ENCODE measurements at places on chromosomes 5 and 9.

GRCh38 chr9:74138182-74138581 lies 359.0 kb upstream of the RORB start:
- DNase-seq = no peak

- no peak for DNase-seq
These were observed 25.9 kb downstream of the BOD1 start for GRCh38 chr5:173590436-173591055.

GRCh38 chr5:101943784-101944183 lies 352.3 kb downstream of the SLCO4C1 start:
- no peak for DNase-seq

- DNase-seq = no peak
These were observed 66.1 kb downstream of the NPR3 start for GRCh38 chr5:32777222-32777621.

DNA sequence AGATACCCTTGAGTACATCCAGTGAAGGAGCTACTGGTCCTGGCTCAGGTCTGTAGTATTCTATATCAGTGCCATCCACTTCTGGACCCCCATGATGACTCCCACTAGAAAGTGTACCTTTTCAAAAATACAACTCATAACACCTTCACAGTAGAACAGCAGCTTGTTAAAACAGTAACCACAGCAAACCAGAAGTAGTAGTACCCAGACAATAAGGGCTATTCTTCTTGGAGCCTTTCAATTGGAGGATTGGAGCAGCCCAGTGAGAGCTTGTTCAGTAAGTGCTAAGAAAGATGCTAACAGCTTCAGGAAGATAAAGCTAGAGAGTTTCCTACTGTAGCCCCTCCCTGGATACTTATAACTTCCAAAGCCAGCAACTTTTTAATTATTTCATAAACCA lies 10.1 kb downstream of the ARL14EPL start:
- DNase-seq = no peak

DNA sequence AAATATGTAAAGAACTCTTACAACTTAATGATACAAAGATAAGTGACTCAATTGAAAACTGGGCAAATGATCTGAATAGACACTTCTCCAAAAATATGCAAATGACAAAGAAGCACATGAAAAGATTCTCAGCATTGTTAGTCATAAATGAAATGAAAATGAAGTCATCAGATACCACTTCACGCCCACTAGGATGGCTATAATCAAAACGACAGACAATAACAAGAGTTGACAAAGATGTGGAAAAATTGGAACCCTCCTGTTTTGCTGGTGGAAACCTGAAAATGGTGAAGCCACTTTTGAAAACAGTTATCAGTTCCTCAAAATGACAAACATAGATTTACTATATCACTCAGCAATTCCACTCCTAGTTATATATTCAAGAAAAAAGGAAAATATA lies 7.9 kb upstream of the SYK start:
- no peak for DNase-seq

DNA sequence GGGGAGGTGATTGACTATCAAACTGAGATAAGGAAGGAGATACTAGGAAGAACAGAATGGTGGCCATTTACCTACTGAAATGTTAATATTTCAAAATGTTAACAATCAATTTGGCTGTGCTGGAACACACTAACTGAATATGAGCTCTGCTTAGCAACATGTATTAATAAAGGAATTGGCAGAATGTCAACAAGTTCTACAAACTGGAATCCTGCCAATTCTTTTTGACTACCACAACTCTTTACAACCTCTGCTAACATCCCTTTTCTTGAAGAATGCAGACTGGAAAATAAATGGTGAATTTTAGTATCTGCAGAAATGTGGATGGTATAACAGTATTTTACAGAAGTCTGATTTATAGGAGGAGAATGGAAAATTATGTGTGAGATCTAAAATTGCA lies 446.4 kb downstream of the ISL1 start:
- DNase-seq = no peak

DNA sequence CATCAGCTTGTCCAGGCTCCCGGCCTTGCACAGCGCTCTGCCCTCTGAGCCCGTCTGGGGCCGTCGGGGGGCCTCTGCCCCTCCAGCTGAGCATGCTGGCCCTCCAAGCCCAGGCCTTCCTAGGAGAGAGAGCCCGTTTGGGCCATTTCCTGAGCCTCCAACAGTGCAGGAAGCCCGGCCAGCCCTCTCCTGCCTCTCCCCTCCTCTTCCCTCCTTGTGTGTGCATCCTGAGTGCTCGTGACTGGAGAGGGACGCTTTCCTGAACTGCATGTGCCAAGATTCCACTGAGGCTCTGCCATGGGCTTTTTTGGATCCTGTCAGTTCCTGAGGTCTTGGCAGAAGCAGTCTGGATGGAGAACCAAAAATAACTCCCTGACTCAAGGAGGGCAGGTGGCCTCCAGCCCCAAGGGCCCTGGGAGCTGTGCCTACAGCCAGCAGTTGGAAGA lies 15.6 kb downstream of the OLFM1 start:
- DNase-seq = no peak

- no peak for DNase-seq
These were observed 63.3 kb upstream of the GRAMD2B start for GRCh38 chr5:126359884-126360283.

- DNase-seq = peak; percentile 57
These were observed 30.1 kb upstream of the LPAR1 start for GRCh38 chr9:111068383-111068730.

DNA sequence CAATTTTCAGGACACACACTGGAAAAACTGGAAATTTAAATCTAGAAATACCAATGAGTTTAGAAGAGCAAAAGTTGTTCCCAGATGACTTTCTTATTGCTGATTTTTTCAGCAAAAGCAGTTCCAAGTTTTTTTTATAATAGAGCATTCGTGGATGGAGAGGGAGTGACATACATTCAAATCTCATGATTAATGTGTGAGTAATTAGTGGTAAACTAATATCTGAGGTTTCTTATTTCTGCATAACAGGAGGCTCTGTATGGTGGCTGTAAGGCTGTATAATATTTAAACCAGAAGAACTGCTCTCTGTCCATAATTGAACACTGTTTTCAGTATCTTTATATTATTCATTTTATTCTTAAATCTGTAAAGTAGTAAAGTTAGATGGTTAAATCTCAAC lies 25.8 kb downstream of the LYSMD3 start:
- DNase-seq = peak; percentile 15

GRCh38 chr5:133744051-133744959 lies 132.0 kb upstream of the FSTL4 start:
- DNase-seq = no peak

Data from fibroblast of mammary gland (primary cell).